ENCODE measurements at places on chromosomes 1 and 21.

- no peak overlapping the region for H3K27ac ChIP-seq
- H3K4me3 ChIP-seq: no peak overlapping the region
- no peak for DNase-seq
- H3K4me1 ChIP-seq: peaks cover 2% of the 10 kb centered on the region
- H3K36me3 ChIP-seq: no peaks in the 10 kb centered on the region
- H3K27me3 ChIP-seq: no peaks in the 10 kb centered on the region
Observed at GRCh38 chr21:17466166-17466565, 46.7 kb upstream of the CXADR start.

- no peak for DNase-seq
- H3K4me1 ChIP-seq: no peaks in the 10 kb centered on the region
- H3K36me3 ChIP-seq: no peaks in the 10 kb centered on the region
- H3K27ac ChIP-seq: no peak overlapping the region
Observed at GRCh38 chr1:15038232-15039016, 115.1 kb upstream of the TMEM51 start.

- no peak for DNase-seq
- H3K27ac ChIP-seq: peak overlapping the region; percentile 18
- H3K4me3 ChIP-seq: peak overlapping the region; percentile 20
- H3K36me3 ChIP-seq: no peaks in the 10 kb centered on the region
- peaks cover 28% of the 10 kb centered on the region for H3K27me3 ChIP-seq
Observed at GRCh38 chr1:233294913-233295236, 650 bp downstream of the PCNX2 start.

- H3K27ac ChIP-seq: no peak overlapping the region
- H3K4me1 ChIP-seq: no peaks in the 10 kb centered on the region
- no peaks in the 10 kb centered on the region for H3K36me3 ChIP-seq
- no peak for DNase-seq
- H3K4me3 ChIP-seq: no peak overlapping the region
- H3K27me3 ChIP-seq: no peaks in the 10 kb centered on the region
Observed at GRCh38 chr21:37356706-37357105, 9.9 kb upstream of the DYRK1A start.

GRCh38 chr1:181674617-181675016 is 191.3 kb downstream of the CACNA1E start:
- DNase-seq: no peak
- H3K27me3 ChIP-seq: no peaks in the 10 kb centered on the region
- H3K27ac ChIP-seq: no peak overlapping the region
- H3K36me3 ChIP-seq: no peaks in the 10 kb centered on the region
- H3K4me1 ChIP-seq: no peaks in the 10 kb centered on the region

- H3K27ac ChIP-seq: no peak overlapping the region
- H3K4me3 ChIP-seq: no peak overlapping the region
- peaks cover 3% of the 10 kb centered on the region for H3K36me3 ChIP-seq
- no peak for DNase-seq
- H3K27me3 ChIP-seq: no peaks in the 10 kb centered on the region
Observed at GRCh38 chr1:50502147-50502546, 78.9 kb upstream of the DMRTA2 start.

- no peaks in the 10 kb centered on the region for H3K4me1 ChIP-seq
- no peaks in the 10 kb centered on the region for H3K36me3 ChIP-seq
- H3K27ac ChIP-seq: no peak overlapping the region
- H3K4me3 ChIP-seq: no peak overlapping the region
Observed at GRCh38 chr1:197778366-197778945, 3.2 kb upstream of the DENND1B start.

- no peak overlapping the region for H3K4me3 ChIP-seq
- H3K27me3 ChIP-seq: no peaks in the 10 kb centered on the region
- H3K27ac ChIP-seq: no peak overlapping the region
- peak; percentile 88 for DNase-seq
- no peaks in the 10 kb centered on the region for H3K4me1 ChIP-seq
- no peaks in the 10 kb centered on the region for H3K36me3 ChIP-seq
Observed at GRCh38 chr1:10960411-10961299, 51.8 kb upstream of the TARDBP start.

GRCh38 chr1:224193319-224193966 is 10.4 kb downstream of the DEGS1 start:
- H3K27me3 ChIP-seq: no peaks in the 10 kb centered on the region
- no peak overlapping the region for H3K27ac ChIP-seq
- H3K36me3 ChIP-seq: peaks cover 3% of the 10 kb centered on the region
- H3K4me3 ChIP-seq: no peak overlapping the region
- DNase-seq: no peak

GRCh38 chr1:184520336-184520735 is 133.5 kb downstream of the C1orf21 start:
- DNase-seq: no peak
- no peaks in the 10 kb centered on the region for H3K27me3 ChIP-seq
- peaks cover 12% of the 10 kb centered on the region for H3K4me1 ChIP-seq
- H3K36me3 ChIP-seq: no peaks in the 10 kb centered on the region

- H3K36me3 ChIP-seq: no peaks in the 10 kb centered on the region
- no peak overlapping the region for H3K4me3 ChIP-seq
- no peaks in the 10 kb centered on the region for H3K27me3 ChIP-seq
- H3K4me1 ChIP-seq: no peaks in the 10 kb centered on the region
Observed at GRCh38 chr21:25334046-25334730, 273.1 kb downstream of the MRPL39 start.

- H3K4me1 ChIP-seq: peaks cover 10% of the 10 kb centered on the region
- H3K4me3 ChIP-seq: no peak overlapping the region
- DNase-seq: no peak
- no peak overlapping the region for H3K27ac ChIP-seq
Observed at GRCh38 chr21:34822942-34823341, 154.1 kb downstream of the CLIC6 start.

DNA sequence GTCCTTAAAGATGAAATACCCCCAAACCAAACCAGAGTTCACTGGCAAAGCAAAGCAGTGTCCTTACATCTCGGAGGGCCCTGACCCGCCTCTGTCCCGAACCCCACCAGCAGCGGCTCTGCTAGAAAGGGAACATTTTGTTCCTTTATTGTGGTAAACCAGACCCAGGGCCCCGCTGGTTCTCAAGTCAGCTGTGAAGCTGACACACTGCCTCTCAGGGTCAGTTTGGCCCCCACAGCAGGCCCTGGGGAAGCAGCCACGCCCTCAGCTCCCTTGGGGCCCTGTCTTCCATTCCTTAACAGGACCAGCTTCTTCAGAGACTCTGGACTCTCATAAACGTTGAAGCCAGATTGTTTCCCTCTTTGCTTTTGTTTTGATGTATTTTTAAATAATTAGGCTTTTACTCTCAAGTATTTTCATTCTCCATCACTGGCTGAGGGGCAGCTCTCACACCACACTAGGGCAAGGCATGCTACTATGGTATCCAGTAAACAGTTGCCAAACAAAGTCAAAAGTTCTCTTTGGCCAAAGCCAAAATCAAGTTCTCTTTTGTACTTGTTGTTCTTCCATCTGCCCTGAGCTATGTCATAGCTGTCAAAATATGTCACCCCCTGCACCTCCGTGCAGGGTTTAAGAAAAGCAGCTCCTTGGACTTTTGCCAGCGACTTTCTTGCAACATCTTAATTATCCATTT is 61.1 kb upstream of the ANGPTL1 start:
- H3K27me3 ChIP-seq: no peaks in the 10 kb centered on the region
- peak overlapping the region; percentile 88 for H3K27ac ChIP-seq
- peak; percentile 96 for DNase-seq

DNA sequence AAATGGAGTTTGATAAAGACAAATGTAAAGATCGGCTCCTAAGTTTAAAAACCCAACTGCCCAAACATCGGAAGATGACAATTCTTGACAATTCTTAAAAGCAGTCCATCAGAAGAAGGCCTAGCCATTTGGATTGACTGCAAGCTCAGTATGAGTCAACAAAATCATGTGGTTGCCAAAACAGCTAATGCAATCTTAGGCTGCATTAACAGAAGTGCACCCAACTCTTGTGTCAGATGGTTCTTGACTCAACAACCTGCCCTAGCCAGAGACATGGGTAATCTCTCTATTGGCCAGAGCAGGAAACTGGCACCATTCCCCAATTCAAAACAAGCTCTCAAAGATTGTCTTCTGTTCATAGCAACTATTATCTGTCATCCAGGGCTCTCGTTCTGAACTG is 9.9 kb upstream of the NCF2 start:
- H3K36me3 ChIP-seq: no peaks in the 10 kb centered on the region
- no peaks in the 10 kb centered on the region for H3K27me3 ChIP-seq
- peaks cover 33% of the 10 kb centered on the region for H3K4me1 ChIP-seq
- H3K4me3 ChIP-seq: no peak overlapping the region
- no peak overlapping the region for H3K27ac ChIP-seq

GRCh38 chr1:70169018-70169839 is 36.1 kb downstream of the LRRC40 start:
- H3K27me3 ChIP-seq: no peaks in the 10 kb centered on the region
- H3K4me1 ChIP-seq: no peaks in the 10 kb centered on the region
- DNase-seq: no peak
- H3K4me3 ChIP-seq: no peak overlapping the region
- H3K27ac ChIP-seq: no peak overlapping the region

GRCh38 chr1:226816576-226816975 is 53.8 kb upstream of the PSEN2 start:
- peaks cover 31% of the 10 kb centered on the region for H3K4me1 ChIP-seq
- H3K36me3 ChIP-seq: no peaks in the 10 kb centered on the region
- no peak overlapping the region for H3K4me3 ChIP-seq

DNA sequence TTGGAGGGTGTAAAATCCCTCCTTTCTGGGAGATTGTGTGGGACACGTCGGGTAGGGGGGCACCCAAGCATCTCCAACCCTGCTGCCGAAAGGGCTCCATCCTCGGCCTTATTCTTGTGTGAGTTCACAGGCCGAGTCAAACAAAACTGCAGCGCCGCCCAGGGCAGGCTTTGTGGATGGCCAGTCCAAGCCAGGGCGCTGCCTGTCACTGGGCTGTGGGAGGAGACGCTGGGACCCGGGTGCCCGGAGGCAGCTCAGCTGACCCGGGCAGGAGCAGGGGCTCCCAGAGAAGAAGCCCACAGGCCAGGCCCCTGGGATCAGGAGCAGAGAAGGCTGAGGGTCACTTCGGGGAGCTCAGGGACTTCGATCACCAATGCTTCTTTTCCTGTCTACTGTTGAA is 31.8 kb upstream of the ARHGEF16 start:
- no peak overlapping the region for H3K4me3 ChIP-seq

DNA sequence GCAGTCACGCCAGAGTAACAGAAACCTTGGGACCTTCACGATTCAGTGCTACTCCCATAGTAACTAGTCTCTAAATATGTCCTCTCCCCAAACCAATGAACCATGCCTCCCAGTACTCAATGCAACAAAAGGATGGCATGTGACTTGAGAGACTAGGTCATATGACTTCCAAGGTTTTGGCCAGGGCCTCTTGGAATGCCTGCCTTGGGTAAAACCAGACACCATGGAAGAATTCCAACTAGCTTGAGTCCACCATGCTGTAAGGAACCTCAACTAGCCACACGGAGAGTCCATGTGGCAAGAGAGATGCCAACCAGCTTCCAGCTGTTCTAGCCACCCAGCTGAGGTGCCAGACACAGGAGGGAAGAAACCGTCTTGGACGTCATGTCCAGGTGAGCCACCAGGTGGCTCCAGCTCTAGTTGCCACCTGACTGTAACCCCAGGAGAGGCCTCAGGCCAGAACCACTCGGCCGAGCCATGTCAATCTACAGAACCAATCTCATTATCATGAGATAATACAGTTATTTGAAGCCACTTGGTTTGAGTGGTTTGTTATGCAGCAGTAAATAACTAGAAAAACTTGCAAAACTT is 115.0 kb downstream of the SYF2 start:
- no peaks in the 10 kb centered on the region for H3K4me1 ChIP-seq
- H3K4me3 ChIP-seq: no peak overlapping the region
- no peaks in the 10 kb centered on the region for H3K27me3 ChIP-seq
- H3K36me3 ChIP-seq: no peaks in the 10 kb centered on the region

- H3K27me3 ChIP-seq: no peaks in the 10 kb centered on the region
- no peaks in the 10 kb centered on the region for H3K36me3 ChIP-seq
- no peak for DNase-seq
- peak overlapping the region; percentile 82 for H3K4me3 ChIP-seq
- H3K4me1 ChIP-seq: no peaks in the 10 kb centered on the region
Observed at GRCh38 chr1:18901952-18902522, 318 bp downstream of the ALDH4A1 start.

- H3K4me1 ChIP-seq: no peaks in the 10 kb centered on the region
- no peaks in the 10 kb centered on the region for H3K36me3 ChIP-seq
- peak overlapping the region; percentile 98 for H3K27ac ChIP-seq
- peak overlapping the region; percentile 76 for H3K4me3 ChIP-seq
- no peak for DNase-seq
Observed at GRCh38 chr1:40981691-40982448, 2.4 kb downstream of the CTPS1 start.

GRCh38 chr1:58780836-58781452 is 2.9 kb downstream of the JUN start:
- peak overlapping the region; percentile 87 for H3K4me3 ChIP-seq
- no peaks in the 10 kb centered on the region for H3K36me3 ChIP-seq
- no peak for DNase-seq
- H3K27me3 ChIP-seq: no peaks in the 10 kb centered on the region
- peaks cover 13% of the 10 kb centered on the region for H3K4me1 ChIP-seq

- H3K4me1 ChIP-seq: no peaks in the 10 kb centered on the region
- no peak overlapping the region for H3K4me3 ChIP-seq
- no peaks in the 10 kb centered on the region for H3K27me3 ChIP-seq
- no peak for DNase-seq
- H3K27ac ChIP-seq: no peak overlapping the region
- H3K36me3 ChIP-seq: no peaks in the 10 kb centered on the region
Observed at GRCh38 chr1:234316937-234317336, 56.3 kb upstream of the COA6 start.

DNA sequence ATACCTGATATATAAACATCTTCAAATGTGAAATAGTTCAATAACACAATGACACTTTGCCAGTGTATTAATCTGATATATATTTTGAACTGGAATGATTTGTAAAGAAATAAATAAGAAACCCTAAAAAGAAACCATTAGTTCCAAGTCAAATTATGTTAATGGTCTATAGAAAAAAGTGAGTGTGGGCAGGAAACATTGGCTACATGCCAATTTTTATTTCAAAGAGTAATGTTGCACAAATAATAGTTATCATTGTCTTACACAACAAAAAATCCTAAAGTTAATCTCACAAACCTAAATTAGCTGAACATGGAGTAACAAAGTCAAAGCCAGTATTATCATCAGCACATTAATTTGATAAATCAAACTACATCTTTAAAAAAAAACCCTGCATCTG is 37.9 kb upstream of the BATF3 start:
- H3K4me1 ChIP-seq: no peaks in the 10 kb centered on the region
- H3K27ac ChIP-seq: no peak overlapping the region

- H3K36me3 ChIP-seq: no peaks in the 10 kb centered on the region
- no peak for DNase-seq
- H3K4me3 ChIP-seq: no peak overlapping the region
- no peaks in the 10 kb centered on the region for H3K27me3 ChIP-seq
- H3K27ac ChIP-seq: no peak overlapping the region
- no peaks in the 10 kb centered on the region for H3K4me1 ChIP-seq
Observed at GRCh38 chr1:162950187-162950586, 89.2 kb upstream of the CCDC190 start.

Measured in sigmoid colon (tissue), 7 donors.